ENCODE measurements at places on chromosomes 2 and 18.

GRCh38 chr18:23539911-23540525 lies 36.7 kb downstream of the RMC1 start:
- DNase-seq: no peak

DNA sequence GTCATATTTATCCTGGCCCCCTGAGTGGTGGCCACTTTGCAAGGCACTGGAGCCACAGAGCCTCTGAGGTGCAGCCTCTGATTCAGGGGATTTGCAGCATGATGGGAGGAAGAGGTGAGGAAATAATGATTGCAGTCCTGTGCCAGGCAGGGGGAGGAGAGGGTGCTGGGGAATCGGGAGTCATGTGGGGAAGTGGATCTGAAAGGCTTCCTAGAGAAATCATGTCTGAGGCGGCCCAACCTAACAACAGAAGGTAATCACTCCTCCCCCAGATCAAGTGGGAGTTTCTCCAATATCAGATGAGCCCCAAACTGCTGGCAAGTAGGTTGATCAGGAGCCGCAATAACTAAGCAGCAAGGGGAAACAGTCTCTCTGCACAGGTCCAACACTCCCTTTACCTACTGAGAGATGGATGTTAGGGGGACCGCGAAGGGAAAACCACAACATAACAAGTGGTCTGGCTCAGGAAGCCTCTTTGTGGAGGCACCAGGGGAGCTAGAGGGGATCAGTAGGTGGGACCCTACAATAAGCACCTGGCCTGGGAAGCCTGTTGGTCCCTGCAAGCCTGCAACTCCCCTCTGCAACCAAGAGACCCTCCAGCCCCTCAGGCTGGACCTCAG lies 71.8 kb upstream of the NPAS2 start:
- DNase-seq: no peak

- no peak for DNase-seq
Measured at GRCh38 chr18:64273724-64274123, 124.8 kb upstream of the LINC00305 start.

DNA sequence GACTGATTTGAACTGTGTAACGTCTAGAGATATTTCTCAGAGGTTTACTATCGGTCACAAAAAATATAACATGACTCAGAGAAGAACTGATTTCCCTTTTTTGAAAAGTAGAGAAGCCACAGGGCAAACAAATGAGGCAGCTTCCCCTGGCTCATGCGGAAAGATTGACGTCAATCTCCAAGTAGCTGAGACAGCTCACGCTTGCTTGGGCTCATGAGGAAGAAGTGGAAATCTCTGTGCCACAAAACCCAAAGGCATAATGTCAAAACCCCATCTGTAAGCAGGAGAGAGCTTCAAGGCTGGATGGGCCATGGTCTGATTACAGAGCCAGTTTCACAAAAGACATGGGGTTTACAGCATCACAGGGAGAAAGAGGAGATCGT lies 188.1 kb downstream of the ARL4C start:
- DNase-seq: peak; percentile 32

DNA sequence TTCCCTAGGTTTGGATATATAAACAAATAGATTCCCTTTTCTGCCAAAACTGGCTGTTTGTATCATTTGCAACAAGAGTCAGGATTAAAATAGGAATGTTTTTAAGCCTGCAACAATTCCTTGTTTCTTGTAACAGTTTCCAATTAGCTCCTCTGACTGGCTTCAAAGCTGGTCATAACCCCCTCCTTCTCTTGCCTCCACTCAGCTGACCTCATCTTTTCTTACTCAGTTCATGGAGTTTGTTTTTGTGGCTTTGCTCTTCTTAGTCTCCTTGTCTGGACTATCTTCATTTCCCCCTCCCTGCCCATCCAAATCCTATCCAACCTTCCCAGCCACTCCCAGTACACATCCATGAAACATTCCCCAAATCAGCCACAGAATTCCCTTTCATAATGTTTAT lies 14.3 kb upstream of the RAPH1 start:
- DNase-seq: no peak

- no peak for DNase-seq
Measured at GRCh38 chr2:65727816-65728215, 295.4 kb upstream of the SPRED2 start.

DNA sequence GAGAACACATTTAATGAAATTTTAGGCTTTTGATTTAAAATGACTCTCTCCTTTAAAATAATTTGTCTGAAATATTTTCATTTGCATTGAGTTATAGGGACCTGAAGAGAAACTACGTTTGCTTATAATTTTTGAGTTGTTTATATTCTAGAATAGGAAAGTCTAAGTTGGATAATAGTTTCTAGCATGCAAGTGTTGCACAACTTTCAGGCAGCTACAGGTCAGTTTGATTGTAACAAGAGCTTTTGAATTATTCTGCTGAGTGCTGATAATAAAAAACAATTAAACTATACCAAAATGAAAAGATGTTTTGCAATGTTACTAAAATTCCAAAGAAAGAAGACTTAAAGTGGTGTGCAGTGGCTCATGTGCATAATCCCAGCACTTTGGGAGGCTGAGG lies 71.0 kb downstream of the PDE1A start:
- DNase-seq: no peak

DNA sequence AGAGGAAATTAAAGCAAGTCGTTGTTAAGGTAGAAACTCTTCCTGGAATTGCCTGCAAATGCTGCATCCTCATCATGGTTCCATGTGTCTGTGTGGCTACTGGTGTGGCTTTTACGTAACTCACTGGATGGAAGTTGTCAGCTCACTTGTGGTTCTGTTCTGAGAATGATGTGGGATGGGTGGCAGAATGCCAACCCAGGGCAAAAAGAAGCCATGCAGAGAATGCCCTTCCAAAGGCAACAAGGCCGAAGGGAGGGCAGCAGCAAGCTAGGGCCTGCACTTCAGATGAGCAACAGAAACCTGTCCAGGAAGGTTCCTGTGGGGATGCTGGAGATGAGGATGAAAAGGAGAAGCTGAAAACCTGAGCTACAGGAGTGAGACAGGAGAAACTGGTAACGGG lies 10.4 kb upstream of the NAPG start:
- no peak for DNase-seq

DNA sequence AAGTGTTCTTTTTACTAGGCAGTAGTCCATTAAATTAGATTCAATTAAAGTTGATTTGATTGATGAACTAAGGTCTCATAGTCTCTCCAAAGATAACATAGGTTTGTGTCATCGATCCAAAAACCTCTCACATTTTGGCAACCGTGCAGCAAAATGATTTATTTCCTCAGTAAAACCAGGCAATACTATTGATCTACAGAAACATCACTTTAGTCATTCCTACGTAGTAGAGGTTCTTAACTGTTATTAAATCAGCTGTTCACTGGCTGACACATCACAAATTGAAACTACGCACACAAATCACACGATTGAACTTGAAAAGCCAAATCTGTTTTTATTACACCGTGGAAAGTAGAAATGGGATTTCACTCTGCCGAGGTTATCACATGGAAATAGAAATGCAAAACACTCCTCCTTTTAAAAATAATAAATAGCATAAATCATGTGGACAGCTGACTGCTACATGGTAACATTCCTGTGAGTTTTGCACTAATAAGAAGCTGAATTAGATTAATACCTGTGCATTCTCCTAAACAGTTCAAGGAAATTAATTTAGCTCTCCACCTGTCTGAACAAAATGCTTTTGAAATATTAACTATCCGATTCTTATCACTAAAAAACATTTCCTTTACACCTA lies 262.5 kb downstream of the CDH20 start:
- no peak for DNase-seq

DNA sequence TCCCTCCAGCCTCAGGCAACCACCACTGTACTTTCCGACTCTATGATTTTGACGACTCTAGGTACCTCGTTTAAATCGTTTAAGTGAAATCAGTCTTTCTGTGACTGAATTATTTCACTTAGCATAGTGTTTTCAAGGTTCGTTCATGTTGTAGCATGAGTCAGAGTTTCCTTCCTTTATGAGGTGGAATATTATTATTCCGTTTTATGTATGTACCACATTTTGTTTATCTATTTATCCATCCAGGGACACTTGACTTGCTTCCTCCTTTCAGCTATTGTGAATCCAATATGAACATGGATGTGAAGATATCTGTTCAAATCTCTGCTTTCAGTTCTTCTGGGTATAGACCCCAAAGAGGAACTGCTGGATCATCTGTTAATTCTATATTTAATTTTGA lies 19.1 kb downstream of the IL1R2 start:
- DNase-seq: no peak

- no peak for DNase-seq
Measured at GRCh38 chr2:217804791-217805667, 197.8 kb downstream of the TNS1 start.

GRCh38 chr2:45497355-45497754 lies 113.7 kb downstream of the SRBD1 start:
- DNase-seq: no peak

GRCh38 chr2:138516030-138516704 lies 14.6 kb downstream of the SPOPL start:
- DNase-seq: no peak

GRCh38 chr18:14089191-14089590 lies 43.0 kb downstream of the ZNF519 start:
- DNase-seq: no peak

DNA sequence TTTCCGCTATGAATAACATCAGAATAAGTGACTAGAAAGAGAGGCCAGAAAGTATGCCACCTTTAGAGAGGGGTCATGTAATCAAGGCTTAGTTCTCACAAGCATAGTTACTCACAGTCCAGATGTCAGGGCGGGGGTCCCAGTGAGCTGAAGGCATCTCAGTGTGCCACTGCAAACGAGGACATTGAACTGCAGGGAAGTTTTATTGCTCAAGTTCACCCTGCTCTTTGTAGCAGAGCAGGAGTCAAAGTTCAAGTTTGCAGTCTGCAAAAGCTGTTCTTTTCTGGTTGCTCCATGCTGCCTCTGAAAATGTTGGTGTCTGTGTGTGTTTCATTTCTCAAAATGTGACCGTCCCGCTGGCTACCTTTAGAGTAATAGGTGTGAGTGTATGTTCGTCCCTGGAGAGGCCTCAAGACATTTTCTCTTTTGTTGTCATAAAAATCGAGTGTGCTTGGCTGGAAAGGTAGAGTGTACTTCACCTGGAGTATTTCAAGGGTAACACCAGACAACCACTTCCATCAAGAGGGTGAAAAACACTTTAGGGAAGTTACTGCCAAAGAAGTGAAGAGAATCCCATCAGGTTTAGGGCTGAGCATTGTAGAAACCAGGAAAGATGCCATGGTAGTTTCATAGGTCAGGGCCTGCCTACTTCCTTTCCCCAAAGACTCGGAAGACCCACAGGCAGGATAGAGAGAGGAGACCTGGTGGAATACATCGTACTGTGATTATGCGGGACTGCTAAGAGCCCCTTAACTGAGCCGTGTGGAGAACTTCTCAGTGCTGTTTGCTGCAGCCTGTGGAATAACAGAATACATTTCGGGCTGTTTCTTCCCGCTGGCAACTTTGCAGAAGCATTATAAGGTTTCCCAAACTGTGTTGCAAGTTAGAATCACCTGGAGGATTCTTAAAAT lies 89.9 kb downstream of the LYPD6 start:
- no peak for DNase-seq

- no peak for DNase-seq
Measured at GRCh38 chr2:126799301-126799700, 99.4 kb upstream of the TEX51 start.

GRCh38 chr2:229733611-229734245 lies 19.4 kb upstream of the DNER start:
- DNase-seq: no peak

GRCh38 chr2:64008434-64009009 lies 10.7 kb downstream of the VPS54 start:
- DNase-seq: no peak

- DNase-seq: no peak
Measured at GRCh38 chr2:37391711-37392110, 47.3 kb downstream of the QPCT start.

DNA sequence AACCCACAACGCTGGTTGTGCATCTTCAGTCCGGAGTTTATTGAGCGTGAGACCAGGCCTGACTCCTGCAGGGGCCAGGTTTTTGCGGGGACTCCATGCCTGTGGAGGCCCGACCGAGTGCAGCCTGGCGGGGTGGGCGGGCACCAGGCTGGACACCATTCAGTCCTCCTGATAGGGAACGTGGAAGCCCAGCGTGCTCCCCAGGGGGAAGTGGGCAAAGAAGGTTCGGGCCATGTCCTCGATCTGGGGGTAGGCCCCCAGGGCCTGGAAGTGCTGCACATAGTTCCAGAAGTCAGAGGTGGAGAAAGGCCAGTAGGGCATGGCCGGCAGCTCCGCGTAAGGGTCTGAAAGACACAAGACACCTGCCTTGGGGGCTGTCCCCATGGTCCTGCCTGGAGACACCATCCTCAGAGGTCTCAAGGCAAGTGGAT lies 1.4 kb downstream of the OTOS start:
- DNase-seq: no peak

DNA sequence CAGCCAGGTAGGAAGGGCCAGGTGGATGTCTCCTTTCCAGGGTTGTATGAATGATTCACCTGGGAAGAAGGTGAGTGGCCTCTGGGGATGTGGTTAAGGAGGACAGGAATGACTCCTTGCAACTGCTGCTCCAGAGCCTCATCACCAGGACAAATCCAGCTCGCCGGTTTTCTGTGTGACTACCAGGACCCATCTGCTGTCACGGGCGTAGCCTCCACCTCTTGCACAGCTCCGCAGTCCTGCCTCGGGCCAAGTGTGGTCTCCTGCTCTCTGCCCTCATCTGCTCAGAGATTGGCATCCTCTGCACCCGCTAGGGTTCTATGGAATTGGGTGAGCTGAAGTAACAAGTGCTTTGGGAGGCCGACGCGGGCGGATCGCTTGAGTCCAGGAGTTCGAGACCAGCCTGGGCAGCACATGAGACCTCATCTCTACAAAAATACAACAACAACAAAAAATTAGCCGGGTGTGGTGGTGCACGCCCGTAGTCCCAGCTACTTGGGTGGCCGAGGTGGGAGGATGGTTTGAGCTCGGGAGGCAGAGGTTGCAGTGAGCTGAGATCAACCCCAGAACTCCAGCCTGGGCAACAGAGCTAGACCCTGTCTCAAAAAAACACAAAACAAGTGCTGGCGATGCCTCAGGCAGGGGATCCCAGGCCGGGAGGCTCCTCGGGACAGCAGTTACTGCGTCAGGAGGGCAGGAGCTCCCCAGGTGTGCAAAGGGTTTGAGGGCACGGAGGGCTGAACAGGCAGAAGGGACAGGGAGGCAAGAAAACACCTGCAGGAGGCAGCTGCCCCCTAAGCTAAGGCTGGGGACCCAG lies 831 bp upstream of the D2HGDH start:
- no peak for DNase-seq

- DNase-seq: no peak
Measured at GRCh38 chr2:170190172-170190571, 12.2 kb downstream of the MYO3B start.

GRCh38 chr2:60612033-60612432 lies 58.6 kb upstream of the BCL11A start:
- DNase-seq: no peak

Data from muscle of arm (tissue), 14 donors.